Progenitor cell of endocrine pancreas (in vitro differentiated cells): ENCODE measurements at places on chromosomes 3 and 15.

GRCh38 chr3:55988905-55989304 is 479.4 kb downstream of the ERC2 start:
- no peak for DNase-seq

GRCh38 chr3:176041185-176041584 is 1156.1 kb downstream of the TBL1XR1 start:
- no peak for DNase-seq

GRCh38 chr15:31324186-31324585 is 2.4 kb upstream of the KLF13 start:
- DNase-seq = no peak

DNA sequence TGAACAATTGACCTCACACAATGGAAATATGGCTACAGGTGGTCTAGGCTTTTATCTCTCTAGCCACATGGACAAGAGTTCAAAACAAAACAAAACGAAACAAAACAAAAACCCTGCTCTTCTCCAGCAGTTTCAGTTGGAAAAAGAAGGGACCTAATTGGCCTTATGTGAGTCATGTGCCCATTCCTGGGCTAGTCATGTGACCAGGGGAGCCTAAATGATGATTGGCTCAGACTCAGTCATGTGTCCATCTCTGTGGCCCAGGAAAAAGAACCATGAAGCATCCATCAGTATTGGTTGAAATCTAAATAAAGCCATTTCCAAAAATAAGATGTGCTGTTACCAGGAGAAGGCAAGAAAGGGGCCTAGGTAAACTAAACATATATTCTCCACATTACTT is 96.8 kb downstream of the ANXA2 start:
- no peak for DNase-seq

DNA sequence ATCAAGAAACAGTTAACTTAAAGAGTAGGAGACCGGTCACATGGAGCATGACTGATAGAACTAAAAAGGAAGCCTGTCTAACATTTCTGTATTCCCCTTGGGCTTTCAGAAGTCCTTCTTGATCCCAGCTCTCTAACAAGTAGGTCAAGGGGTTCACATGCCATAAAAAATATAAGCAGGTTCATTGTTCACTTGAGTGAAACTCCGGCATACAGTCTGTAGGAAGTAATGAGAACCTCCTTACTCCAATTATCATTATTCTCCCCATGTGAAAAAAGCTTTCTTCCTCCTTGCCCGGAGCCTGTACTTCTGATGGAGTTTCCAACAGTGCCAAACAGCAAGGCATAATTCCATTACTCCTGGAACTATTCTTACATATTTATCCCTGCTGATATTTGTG is 242.8 kb upstream of the CNTN4 start:
- no peak for DNase-seq

DNA sequence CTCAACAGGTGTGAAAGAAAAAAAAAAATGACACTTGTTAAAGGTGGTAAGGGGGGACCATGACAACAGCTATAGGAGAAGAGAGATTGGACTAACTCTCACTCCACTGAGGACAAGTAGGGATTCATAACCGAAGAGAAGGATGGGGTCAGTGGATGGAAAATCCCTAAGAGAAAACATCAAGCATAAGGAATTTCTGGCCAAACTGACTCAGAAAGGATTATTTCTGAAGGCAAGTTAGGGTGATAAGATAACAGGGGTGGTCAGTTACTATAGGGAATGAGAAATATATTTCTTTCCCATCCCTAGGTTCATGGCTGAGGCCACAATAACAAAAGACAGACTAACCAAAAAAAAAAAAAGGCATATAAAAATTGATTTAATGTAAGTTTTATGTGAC is 9.5 kb upstream of the RARB start:
- no peak for DNase-seq

DNA sequence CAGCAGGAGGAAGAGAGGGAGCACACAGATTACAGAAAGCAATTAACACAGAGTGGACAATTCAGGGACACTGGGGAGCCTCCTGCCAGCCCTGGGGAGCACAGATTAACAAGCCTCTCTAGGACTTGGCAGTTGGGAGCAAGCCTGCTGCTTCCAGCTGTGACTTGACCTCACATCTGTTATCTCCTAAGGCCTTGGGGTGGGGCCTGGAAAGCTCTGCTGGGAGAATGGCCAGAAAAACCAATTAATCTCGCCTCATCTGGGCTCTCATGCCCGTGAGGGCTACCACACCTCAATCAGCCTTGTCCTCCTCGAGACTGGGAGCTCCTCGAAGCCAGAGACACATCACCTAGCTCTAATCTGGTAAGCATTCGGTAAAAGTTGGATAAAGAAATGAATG is 39.1 kb downstream of the SEMA5B start:
- no peak for DNase-seq

- no peak for DNase-seq
Observed at GRCh38 chr15:48408327-48408726, 77.1 kb downstream of the DUT start.

GRCh38 chr15:74422652-74423430 is 10.9 kb downstream of the SEMA7A start:
- no peak for DNase-seq

GRCh38 chr15:89677381-89677780 is 1.8 kb downstream of the PLIN1 start:
- no peak for DNase-seq

DNA sequence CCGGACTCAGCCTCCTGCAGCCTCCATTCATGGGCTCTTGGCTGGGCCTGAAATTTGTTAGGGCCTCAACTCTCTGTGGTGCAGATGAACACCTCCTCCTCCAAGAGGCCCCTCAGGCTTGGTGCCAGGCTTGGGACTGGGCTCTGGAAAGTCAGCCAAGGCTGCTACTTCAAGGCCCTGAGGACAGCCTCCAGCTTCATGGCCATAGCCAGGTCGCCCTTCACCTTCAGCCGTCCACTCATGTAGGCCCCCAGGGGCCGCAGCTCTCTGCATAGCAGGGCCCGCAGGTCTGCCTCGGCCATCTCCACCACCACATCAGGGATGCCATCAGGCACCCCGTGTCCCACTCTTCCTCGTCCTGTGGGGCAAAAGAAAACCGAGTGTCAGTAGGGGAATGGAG is 8.3 kb downstream of the STOML1 start:
- DNase-seq = no peak

GRCh38 chr3:197014024-197014423 is 15.6 kb downstream of the MELTF start:
- DNase-seq = no peak

DNA sequence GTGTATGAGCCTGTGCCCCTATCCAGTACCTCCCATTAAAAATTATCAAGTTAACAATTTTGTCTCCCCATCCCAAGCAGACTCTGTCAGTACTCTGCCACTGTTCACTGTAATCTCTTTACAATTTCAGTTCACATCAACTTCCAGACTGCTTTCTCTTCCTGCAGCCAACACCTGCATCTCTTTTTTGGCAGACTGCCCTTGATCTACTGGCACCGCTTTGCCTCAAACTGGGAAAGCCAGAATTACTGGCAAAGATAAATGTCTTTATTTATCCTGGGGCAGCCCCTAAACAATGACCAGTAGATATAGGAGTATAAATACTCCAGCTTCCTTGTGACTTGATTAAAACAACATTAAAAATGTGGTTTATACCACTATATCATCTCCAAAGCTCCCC is 494.1 kb downstream of the ZNF385D start:
- no peak for DNase-seq

DNA sequence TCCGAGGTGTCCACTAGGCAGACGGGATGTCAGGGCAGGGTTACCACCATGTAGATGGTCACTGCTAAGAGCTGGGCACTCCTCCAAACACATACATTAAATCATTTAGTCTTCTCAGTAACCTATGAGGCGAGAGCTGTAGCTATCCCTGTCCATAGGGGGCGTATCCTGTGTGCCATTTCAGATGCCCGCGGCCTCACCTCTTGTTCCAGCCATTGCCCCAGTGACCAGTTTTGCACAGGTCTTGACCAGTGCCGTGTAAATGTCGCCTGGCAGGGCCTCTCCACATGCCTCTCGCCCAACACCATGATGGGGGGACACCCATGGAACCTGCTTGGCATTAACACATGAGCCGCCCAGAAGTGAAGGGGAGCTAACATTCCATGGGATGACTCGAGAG is 20.8 kb upstream of the SRP14 start:
- no peak for DNase-seq

- no peak for DNase-seq
Observed at GRCh38 chr3:104018541-104018940, 1348.2 kb upstream of the ALCAM start.

- no peak for DNase-seq
Observed at GRCh38 chr3:97232393-97233034, 418.1 kb downstream of the EPHA6 start.

DNA sequence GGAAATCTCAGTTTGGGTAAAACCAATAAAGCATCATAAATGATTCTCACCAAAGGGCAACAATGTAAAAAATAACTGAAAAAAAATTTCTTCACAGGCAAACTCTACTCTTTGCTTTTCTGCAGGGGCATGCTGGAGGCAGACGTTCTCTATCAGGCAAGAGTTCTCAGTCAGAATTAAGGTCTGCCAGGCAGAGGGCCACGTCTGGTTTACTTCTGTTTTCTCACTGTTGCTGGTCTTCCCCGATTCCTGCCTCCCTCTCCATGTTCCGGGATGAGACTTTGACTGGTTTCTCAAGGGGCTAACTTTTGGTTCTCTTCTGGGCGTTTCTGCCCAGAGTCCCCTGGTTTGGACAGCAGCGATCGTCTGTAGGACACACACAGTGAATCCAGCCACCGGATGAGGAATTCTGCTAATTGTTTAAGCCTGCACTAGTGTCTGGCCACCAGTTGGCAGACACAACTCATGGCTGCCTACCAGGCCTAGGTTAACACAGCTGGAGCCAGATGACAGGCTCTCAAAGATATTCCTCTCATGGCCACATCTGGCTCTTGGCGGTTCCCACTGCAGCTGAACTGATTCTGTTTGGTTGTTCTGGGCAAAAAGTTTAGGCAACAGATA is 273.1 kb downstream of the FOXP1 start:
- no peak for DNase-seq

GRCh38 chr3:53613125-53613524 is 118.7 kb downstream of the CACNA1D start:
- DNase-seq = no peak

DNA sequence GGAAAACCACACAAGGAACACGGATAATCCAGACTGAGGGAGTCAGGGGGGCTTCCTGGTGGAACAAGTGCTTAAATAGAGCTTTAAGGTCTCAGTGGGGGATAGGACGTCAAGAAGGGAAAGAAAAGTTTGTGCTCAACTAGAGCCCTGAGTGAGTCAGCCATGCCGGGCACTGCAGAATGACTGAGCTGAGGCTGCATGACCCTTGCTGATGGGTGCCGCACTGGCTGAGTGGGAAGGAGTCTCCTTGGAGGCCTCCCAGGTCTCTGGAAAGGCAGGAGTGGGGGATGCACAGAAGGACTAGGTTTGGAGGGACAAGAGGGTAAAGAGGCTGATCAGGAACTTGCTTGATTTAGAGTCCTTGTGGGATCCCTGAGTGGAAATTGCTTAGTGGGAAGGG is 150.3 kb downstream of the RPLP1 start:
- no peak for DNase-seq

DNA sequence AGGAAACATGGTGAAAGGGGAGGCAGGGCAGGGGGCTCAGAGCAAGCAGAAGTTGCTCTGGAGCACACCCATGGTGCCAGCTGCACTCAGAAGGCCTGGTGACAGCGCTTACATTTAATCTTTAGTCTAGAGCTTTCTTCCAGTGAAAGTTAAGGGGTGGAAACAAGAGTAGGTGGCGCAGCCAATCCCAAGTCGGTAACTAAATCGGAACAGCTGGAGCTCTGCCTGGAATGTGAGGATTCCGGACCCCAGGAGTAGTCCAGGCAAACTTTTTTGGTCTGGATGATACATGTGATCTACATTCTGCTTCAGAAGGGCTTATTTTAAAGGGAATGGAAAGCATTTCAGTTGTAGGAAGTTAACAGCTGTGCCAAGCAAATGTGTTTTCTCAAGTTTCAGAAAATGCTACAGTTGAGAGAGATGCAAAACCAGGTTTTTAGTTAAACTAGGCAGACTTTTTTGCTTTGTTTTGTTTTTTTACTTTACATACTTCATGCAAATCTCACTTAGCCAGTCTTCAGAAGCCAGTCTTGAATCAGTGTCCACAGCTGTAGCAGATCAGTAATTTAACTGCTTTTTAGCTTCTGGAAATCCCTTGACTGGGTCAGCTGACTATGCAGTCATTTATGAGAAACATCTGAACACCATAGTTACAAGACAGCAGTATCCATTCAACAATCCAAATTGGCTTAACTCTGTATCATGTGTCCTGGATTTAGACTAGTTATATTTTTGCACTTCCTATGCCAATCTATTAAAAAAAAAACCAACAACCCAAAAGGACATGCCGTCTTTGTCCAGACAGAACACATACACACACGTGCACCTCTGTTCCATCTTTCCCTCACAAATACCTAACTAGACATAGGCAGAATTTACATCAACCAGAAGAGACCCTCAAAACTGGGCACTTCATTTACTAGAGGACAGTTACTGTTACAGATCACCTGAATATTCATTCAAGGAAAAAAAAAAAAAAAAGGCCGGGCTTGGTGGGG is 33.2 kb downstream of the ZNF106 start:
- DNase-seq = no peak

DNA sequence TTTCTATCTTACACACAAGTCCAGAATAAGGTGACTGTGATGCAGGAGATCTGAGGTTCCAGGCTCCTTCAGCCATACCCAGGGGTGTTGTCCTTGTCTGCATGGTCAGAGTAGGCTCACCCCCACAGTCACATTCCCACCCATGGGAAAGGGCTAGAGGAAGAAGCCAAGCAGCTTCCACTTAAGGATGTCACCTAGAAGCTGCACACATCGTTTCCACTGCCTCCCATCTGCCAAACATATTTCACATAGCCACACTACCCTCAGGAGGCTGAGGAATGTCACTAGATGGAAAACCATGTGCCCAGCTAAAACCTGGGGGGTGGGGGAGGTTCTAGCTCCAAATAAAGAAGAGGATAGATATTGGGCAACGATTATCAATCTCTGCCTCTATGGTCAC is 58.1 kb downstream of the TMEM39A start:
- DNase-seq = no peak

DNA sequence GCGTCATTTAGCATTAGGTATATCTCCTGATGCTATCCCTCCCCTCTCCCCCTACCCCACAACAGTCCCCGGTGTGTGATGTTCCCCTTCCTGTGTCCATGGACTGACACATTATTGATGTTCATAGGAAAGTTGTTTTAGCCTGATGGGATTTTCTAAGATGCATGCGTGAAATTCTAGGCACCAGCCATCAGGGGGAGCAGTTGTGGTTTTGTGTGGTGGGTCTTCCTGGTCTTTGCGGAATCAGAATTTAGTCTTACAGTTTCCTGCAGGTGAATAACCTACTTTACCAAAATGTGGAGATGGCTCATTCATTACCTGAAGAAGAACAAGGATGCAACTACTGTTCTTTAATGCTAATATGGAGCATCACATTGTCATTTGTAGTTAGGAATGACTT is 455.0 kb upstream of the THBS1 start:
- no peak for DNase-seq

GRCh38 chr3:56655709-56656108 is 27.4 kb downstream of the TASOR start:
- DNase-seq = no peak

DNA sequence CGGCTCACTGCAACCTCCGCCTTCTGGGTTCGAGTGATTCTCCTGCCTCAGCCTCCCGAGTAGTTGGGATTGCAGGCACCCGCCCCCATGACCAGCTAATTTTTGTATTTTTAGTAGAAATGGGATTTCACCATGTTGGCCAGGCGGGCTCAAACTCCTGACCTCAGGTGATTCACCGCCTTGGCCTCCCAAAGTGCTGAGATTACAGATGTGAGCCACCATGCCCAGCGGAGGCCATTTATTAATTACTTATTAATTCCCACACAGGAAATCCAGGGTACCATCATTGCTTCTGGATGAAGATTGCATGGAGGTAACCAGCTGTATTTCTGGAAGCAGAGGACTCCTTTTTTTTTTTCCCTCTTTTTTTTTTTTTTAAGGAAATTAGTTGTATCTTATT is 37.8 kb downstream of the MAP4 start:
- DNase-seq = no peak
